CD4-positive, alpha-beta T cell treated with Interferon alpha-2 for 1 hour (primary cell): ENCODE measurements at places on chromosomes 3 and 15.

- no peak for DNase-seq
These were observed 18.3 kb upstream of the RAB43 start for GRCh38 chr3:129139911-129140310.

DNA sequence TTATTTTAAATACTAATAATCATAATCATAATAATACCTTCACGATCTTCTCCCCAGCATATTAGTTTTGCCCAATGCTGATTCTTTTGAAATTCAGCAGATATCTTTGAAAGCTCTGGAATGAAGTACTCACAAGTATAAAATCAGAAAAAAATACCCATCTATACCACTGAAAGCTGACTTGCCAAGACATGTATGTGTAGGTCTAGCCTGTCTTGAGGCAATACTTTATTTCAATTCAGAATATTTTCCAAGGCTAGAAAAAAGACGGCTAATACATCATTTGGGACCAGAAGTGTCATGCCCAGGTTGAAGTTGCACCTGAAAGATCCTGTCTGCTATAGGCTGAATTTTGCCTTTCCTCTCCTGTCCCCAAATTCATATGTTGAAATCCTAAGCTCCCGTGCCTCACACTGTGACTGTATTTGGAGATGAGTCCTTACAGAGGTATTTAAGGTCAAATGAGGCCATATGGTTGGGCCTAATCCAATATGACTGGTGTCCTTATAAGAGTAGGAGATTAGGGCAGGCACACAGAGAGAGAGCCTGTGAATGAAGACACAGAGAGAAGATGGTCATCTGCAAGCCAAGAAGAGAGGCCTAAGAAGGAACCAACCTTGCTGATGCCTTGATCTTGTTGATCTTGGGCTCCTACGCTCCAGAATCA, 255.9 kb upstream of the CMC1 start:
- no peak for DNase-seq

- DNase-seq, result no peak
These were observed 163.4 kb upstream of the IQSEC1 start for GRCh38 chr3:13236557-13237173.

GRCh38 chr3:56180433-56180832, 287.8 kb downstream of the ERC2 start:
- no peak for DNase-seq

GRCh38 chr3:21750831-21751391, at the start of gene ZNF385D:
ZNF385D (minus strand) TSS chr3:21751210; CDS start chr3:21750916, 294 bp downstream.
- DNase-seq, result no peak

DNA sequence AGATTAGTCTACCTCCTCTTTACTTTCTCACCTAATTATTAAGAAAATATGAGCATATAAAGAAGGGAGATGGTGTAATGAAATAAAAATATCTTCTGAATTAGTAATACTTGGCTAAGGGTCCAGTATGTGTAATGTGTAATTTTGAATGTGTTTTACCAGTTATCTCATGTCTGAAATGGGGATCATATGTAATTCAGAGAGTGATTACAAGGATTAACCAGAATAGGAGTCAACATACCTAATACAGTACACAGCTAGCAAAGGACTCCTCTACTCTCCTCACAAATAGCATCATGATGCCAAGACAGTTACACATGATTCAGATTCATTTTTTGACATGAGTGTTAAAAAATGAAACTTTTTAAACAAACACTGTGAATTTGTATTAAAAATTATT, 570.4 kb downstream of the SI start:
- no peak for DNase-seq

DNA sequence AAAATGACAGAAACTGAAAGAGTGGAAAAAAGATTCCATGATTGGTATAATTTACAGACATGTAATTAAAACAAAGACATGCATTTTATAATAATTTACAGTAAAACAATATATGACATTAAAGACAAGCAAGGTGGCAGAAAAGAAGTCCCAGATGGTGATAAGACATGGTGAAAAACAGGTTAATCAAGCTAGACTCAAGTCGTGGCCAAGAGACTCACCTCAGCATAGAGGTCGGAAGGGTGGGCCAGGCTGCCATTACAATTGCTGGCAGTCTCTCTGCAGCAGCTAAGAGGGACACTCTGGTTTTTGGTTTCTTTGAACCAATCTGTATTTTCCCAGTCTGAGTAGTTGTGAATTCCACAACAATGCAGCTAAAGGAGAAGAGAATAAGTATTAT, 18.4 kb downstream of the TSPAN3 start:
- DNase-seq, result no peak

DNA sequence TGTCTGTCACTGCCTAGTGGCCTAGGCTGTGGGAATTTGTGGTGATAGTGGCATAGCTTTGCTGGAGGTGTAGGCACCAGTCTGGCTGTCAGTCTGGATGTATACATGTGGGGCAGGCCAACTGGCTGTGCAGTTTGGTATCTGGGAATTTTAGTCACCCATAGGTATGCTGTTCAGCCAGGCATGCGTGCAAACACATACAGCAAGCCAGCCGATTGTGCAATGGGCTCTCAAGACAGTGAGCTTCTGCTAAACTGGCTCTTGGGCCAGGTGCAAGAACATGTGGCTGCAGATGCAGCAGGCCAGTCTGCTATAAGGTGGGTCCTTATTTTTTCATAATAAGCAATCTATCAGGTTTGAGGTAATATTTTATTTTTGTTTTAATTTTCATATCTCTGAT, 87.1 kb upstream of the PLSCR5 start:
- DNase-seq, result no peak

DNA sequence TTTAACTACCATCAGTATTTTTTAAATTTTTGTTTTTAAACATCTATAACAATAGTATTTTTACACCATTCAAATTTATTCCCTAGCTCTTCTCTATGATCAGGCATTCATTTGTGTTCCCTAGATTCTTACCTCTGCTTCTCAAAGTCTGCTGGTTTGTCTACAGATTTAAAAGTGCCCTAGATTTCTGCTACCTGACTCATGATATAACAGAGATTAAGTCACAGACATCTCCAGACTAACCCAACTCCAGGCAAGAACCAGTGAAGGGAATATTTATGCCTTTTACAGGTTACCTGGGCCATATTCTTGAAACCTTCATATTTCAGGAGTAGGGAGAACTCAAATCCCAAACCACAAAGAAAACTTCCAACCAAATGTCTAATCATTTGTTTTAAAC, 38.8 kb downstream of the ADAM10 start:
- DNase-seq, result no peak

DNA sequence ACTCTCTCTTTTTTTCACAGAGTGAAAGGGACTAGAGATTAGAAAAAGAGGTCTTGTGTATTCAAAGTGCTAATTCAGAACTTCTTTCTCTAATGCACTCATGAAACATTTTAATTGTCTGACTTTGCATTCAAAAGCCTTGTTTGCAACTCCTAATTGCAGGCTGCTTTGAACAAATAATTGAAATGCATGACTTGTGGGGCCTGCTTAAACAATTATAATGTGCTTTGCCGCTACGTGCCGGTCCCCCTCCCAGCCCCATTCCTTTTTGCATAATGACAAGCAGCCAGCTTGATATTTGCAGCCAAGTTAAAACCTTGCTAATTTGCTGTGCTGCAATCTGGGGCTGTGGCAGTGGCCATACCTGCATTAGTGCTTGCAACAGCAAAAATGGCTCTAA, 114.5 kb downstream of the FOXB1 start:
- DNase-seq, result no peak

DNA sequence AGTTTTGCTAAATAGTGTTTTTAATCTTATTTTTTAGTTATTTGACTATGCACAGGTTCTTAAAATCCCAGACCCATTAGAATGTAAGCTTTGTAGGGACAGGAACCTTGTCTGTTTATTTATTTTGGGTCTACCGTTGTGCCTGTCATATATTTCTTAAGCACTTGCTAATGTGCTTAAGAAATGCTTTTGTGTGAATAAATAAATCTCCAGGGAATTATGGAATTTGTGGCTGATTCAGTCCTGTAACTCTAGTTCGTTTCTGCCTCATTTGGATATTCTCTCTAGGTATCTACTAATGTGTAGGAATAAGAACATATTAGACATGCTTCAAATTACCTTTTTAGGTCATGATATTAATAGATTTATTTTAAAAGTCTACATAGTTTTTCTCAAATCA, 161.6 kb downstream of the LPP start:
- DNase-seq, result no peak

DNA sequence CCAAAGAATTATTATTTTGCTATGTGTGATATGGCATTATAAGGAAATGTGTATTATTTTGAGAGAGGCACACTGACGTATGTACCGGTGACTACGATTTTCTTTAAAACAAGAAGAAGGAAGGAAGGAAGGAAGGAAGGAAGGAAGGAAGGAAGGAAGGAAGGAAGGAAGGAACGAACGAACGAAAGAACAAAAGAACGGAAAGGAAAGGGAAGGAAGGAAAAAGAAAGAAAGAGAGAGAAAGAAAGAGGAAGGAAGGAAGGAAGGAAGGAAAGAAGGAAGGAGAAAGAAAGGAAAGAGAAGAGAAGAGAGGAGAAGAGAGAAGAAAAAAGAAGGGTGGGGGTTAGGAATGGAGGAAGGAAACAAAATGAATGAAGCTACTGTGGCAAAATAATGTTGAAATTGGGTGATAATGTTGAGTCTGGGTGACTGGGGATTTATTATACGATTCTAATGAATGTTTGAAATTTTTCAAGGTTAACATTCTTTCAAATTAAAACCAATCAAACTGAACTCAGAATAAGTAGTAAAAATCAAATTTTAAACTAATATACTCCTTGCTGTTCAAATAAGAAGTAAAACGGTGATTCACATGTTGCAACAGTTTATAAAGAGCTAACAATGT, 70.3 kb downstream of the PHC3 start:
- no peak for DNase-seq

DNA sequence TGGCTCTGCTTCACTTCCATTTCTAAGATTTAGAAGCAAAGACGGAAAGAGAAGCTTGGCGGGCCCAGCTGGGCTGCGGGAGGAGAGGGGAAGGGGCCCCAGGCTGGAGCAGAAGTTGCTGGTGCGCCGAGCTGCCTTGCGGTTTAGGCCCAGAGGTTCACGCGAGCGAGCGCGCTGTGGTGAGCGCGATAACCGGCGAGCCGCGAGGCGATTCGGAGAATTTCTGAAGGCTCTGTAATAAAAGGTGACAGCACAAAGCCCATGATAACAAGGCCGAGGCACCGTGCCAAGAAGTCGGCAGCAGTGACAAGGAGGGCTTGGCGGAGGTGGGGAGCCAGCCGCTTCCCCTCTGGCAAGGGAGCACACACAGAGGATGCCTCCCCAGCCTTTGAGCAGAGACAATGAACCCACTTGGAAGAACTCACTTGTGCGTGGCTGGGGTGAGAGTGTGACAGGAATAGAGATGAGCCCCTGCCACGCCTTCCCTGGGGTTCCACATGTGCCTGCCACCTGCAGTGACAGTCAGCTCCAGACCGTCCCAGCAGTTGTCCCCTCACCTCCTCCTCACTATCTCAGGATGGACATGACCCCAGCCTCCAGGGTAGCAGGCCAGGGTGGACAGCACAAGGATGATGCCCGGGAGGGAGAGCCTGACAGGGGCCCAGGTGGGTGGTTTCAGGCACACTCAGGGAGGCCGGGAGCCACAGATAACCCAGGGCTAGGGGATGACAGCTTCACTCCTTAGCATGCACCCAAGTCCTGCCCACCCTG, 315.2 kb downstream of the UACA start:
- peak; percentile 66 for DNase-seq

DNA sequence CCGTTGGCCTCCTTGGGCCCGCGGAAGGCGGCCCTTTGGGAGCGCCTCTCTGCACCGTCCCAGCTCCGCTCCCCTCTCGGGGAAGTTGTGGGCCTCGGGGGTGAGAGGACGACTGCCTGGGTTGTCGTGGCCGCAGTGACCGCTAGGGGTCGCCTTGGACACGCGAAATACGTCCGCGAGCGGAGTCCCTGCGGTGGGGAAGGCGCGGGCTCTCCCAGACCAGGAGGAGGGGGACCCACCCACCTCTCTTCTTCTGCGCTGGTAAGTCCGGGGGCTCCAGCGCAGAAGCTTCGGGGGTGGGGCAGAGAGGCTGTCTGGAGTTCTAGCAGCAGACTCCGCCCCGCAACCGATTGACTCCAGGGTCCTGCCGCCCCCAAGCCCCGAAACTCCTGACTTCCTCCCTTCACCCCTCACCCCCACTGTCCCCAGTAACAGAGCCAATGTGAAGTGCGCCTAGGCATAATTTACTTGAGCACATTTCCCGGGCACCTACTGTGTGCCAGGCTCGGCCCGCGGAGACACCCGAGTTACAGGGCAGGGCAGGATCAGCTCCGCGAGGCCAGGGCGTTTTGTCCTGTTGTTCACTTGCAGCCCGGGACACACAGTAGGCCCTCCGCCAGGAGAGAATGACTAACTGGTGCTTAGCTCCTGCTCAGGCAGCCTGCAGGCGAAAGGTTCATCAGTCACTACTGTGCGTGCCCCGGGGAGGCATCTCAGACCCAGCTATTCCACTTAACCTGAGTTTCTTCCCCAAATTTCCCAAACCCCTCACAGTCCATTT, 32.8 kb downstream of the DNASE1L3 start:
- peak; percentile 87 for DNase-seq

GRCh38 chr3:79517766-79518413, 249.9 kb downstream of the ROBO1 start:
- no peak for DNase-seq

- no peak for DNase-seq
These were observed 60.6 kb downstream of the ALCAM start for GRCh38 chr3:105427332-105427731.

- DNase-seq, result no peak
These were observed 30.8 kb upstream of the SLC25A36 start for GRCh38 chr3:140910860-140911259.

GRCh38 chr3:11917051-11917450, 70.4 kb upstream of the TAMM41 start:
- no peak for DNase-seq

DNA sequence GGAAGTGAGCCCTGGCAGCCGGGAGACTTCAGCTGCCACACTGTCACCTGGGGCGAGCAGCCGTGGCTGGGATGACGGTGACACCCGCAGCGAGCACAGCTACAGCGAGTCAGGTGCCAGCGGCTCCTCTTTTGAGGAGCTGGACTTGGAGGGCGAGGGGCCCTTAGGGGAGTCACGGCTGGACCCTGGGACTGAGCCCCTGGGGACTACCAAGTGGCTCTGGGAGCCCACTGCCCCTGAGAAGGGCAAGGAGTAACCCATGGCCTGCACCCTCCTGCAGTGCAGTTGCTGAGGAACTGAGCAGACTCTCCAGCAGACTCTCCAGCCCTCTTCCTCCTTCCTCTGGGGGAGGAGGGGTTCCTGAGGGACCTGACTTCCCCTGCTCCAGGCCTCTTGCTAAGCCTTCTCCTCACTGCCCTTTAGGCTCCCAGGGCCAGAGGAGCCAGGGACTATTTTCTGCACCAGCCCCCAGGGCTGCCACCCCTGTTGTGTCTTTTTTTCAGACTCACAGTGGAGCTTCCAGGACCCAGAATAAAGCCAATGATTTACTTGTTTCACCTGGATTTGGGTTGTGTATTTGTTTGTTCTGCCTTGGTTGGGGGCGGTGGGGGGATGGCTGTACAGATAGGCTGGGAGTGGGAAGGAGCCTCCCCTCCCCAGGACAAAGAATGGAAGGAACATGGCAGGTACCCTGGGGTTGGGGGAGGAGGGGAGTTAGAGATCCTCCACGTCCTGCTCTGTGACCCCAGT, 2.9 kb upstream of the GRM2 start:
- no peak for DNase-seq
